ENCODE measurements at places on chromosomes 5 and 9.

DNA sequence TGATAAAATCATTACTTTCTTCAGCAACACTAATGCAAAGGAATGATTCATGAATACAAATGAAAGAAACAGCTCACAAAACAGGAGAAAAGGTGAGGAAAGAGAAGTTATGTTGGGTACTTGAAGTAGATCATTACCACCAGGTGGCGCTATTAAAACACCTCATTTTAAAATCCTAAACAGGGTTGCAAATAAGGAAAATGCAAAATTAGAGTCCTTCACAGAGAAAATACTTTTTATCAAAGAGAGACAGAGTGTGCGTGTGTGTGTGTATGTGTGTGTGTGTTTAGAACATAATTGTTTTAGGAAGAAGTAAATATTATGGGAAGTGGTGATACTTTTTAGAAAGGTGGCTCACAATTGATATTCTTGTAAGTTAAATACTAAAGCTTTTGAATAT, 49.5 kb upstream of the CD180 start:
- no peak for DNase-seq

- DNase-seq: no peak
Observed at GRCh38 chr5:172775326-172776234, 4.6 kb upstream of the DUSP1 start.

DNA sequence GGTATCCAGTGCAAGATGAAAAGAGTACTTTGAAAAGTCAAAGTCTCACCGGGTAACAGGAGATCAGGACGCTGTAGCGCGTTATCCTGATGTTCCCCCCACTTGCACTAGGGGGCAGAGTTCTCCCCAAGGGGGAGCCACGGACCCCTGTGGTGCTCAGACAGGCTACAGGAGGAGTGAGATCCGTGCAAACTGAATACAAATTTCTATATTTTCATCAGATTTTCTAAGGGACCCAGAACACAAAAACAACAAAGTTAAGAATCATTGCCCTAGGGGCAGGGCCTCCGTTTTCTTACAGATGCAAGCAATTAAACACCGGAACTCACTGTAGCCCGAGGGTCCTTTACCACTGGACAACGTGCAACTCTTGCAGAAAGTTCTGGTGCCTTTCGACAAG, 2.0 kb downstream of the MYO10 start:
- DNase-seq: peak; percentile 7

DNA sequence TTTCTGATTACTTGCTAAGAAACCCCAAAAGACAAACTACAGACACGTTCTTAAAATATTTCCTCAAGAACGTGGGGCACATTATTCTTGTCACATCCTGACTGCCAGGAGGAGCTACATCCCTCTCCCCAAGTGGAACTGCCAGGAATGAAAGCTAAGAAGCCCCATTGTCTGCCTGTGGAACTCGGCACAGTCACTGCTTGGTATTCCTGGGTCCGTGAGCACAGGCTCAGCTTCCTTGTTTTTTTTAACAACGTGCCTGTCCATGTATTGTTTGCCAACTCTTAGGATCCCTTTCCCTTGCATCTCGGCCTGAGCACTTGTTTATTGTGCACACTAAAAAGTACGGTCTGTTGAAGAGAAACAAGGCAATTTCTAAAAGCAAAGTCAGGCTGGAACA, 47.0 kb upstream of the SELENOP start:
- DNase-seq: no peak

DNA sequence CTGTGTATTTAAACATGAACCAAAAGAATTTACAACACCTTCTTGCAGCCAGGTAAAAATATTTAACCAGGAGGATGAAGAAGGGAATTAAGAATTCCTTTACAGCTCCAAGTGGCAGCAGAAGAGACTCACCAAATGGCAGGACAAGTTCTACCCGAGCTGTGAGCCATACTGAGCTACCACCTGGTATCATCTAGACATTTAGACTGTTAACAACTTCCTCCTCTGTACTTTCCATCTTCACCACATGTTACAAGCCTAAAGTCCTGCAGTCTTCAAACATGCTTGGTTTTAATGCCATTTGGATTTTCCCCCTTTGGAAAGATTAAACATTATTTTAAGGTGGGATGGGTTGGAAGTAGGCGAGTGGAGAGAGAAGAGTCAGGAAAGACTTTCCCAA, 190.2 kb downstream of the TRPM6 start:
- no peak for DNase-seq

- no peak for DNase-seq
Observed at GRCh38 chr9:116055536-116055935, 98.1 kb upstream of the PAPPA start.

- no peak for DNase-seq
Observed at GRCh38 chr5:170746075-170746960, 37.2 kb upstream of the GABRP start.

- DNase-seq: no peak
Observed at GRCh38 chr5:44532981-44533380, 143.8 kb upstream of the FGF10 start.

DNA sequence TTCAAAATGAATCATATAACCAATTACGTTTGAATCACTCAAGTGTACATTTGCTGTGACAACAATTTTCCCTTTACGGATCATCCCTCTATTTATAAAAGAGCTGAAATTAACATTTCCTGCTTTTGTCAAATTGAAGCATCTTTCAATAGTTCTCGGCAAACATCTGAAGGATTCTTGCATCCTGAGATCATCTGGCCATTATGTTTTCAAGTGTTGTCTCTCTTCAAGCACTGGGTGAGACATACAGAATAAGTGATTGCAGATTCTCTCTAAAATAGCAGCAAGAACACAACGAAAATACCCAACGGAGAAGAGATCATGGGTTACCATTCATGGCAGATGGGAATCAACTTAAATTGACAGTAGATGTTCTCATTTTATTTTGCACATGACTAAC, 283.4 kb upstream of the GRAMD2B start:
- DNase-seq: no peak

- no peak for DNase-seq
Observed at GRCh38 chr5:14265570-14265969, 122.4 kb downstream of the TRIO start.

DNA sequence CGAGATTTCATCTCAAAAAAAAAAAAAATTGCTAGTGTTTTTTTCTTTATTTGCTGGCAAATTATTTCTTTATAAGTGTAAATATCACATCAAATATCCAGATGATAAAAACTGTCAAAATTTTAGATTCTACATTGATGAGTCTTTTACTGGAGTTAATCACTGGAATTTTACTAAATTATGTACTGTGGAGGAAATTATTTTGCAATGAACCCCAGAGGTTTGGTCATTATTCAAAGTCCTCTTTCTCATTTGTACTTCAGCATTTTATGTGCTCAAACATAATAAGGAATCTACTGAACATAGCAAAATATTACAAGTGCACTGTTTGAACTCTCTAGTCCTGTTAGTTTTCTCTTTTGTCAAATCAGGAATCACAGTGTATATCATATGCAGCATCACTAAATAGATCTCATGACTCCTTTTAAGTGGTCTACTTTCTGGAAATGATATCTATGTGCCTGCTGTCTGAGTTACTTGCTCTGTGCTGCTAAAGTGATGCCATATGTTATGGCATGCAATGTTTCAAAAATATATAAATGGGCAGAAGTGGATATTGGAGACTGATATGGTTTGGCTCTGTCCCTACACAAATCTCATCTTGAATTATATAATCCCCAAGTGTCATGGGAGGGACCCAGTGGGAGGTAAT, 18.0 kb downstream of the OTULINL start:
- DNase-seq: no peak

DNA sequence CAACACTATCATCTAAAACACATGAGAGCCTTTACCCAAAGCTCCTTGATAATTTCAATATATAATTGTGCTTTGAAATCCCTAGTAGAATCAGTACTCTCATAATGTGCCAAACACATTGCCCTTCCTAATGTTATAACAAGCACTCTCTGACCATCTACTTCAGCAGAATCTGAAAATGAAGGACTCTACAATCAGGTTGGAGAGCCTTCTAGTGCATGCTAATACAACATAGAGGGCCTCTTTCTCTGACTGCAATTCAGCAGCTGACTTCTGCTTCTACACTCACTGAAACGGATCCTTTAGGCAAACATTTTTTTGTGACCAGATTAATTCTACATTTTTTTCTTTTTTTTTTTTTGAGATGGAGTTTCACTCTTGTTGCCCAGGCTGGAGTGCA, 155.6 kb downstream of the EPB41L4A start:
- DNase-seq: no peak

GRCh38 chr5:76299592-76299991, 103.5 kb upstream of the IQGAP2 start:
- DNase-seq: no peak

DNA sequence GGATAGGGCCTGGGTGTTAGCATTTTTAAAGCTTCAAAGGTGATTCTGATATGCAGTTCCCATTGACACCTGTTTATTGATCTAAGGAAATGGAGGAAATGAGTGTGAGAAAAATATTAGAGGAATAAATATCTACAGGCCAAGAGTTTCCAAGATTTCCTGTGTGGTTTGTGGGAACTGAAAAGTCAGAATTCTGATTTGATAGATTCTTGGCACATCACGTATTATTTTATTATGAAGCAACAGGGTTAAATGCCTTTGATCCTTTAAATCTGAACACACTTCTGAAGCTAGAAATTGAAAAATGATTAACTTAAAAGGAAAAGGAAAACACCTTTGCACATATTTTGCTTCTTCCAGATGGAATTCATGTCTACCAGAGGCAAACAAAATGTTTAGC, 113.7 kb downstream of the CD180 start:
- no peak for DNase-seq

GRCh38 chr5:115433918-115434317, 110.7 kb downstream of the FEM1C start:
- DNase-seq: no peak

DNA sequence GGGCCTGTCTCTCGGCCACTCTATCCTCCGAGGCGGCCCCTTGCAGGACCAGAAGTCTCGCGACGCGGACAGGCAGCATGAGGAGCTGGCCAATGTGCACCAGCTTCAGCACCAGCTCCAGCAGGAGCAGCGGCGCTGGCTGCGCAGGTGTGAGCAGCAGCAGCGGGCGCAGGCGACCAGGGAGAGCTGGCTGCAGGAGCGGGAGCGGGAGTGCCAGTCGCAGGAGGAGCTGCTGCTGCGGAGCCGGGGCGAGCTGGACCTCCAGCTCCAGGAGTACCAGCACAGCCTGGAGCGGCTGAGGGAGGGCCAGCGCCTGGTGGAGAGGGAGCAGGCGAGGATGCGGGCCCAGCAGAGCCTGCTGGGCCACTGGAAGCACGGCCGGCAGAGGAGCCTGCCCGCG, 283.5 kb downstream of the ARHGEF28 start:
- DNase-seq: no peak

DNA sequence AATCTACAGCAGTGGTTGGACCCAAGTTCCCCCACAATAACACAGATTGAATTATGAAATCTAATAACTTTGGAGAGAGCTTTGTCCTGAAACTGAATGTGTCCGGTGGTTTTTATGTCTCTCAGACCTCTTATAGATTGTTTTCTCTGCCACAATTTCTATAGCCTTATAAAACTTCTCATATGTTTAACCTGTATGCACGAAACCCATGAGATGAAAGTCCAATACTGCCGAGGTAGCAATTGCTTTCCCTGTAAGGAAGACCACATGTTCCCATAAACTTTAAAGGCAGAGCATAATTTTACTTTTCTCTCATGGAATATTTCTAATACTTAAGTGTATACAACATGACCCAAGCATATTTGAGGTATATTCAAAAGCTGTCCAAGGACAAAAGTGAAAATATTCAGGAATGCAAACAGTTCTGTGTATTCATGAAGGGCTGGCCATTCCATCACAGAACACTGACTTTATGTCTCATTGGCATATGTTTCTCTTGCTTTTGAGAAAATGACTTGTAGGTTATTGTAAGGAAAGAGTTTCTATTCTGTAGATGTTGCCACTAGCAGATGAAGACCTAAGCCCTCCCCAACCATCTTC, 94.4 kb upstream of the TLE4 start:
- no peak for DNase-seq
